ENCODE measurements at places on chromosomes 3 and 15.

GRCh38 chr15:47974724-47975123, 146.1 kb upstream of the SLC24A5 start:
- no peak for DNase-seq

- no peak for DNase-seq
These were observed 33.3 kb upstream of the MRPS22 start for GRCh38 chr3:139310474-139310933.

DNA sequence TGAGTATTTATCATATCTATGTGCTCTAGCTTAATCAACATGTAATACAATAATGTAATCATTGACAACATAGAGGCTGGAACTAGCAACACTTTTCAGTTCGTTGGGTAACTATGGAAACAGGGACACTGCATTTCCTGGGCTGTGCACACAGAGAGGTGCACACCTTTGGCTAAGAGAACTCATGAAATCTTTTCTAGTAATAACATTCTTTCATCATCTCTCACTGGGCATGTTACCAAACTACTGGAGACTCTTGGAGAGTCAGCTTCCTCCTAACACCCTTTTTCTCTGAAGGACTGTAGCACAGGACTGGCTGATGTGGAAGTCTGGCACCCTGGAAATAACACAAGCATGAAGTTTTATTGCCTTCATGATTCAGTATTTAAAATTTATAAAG, 135.6 kb downstream of the KCNMB2 start:
- DNase-seq: no peak

DNA sequence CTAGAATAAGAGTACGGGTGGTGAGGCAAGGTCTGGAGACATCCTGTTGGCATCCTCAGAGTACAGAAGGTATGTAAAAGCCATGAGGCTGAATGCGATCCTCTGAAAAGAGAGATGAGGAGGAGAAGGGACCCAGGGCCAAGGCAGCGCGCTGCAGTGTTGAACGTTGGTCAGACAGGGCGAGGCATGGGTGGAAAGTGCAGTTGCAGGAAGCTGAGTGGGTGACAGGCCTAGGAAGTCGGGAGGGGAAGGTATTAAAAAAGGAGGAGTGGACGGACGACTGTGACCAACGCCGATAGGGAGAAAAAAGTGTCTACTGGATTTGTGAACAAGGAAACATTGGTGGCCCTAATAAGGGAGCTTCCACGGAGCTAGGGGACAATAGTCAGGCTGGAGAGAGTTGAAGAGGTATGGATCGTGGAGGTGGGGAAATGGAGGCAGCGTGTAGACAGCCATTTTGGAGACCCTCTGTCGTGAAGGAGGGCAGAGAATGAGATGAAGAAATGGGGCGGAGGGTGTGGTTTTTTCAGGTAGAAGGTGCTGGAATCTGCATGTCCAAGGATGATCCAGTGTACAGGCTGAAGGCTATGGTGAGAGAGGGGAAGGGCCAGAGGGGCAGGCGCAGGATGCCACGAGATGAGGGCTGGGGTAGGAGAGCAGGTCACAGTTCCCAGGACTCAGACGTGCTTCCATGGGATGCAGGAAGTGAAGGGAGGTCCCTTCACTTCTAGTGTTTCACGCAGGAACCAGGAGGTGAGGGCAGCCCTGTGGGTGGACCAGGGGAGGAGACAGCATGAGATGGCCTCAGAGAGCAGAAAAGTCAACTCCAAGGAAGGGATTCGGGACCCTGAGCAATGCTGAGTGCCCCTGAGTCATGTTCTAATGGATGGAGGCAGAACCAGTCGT, 115.9 kb downstream of the ASB7 start:
- no peak for DNase-seq

DNA sequence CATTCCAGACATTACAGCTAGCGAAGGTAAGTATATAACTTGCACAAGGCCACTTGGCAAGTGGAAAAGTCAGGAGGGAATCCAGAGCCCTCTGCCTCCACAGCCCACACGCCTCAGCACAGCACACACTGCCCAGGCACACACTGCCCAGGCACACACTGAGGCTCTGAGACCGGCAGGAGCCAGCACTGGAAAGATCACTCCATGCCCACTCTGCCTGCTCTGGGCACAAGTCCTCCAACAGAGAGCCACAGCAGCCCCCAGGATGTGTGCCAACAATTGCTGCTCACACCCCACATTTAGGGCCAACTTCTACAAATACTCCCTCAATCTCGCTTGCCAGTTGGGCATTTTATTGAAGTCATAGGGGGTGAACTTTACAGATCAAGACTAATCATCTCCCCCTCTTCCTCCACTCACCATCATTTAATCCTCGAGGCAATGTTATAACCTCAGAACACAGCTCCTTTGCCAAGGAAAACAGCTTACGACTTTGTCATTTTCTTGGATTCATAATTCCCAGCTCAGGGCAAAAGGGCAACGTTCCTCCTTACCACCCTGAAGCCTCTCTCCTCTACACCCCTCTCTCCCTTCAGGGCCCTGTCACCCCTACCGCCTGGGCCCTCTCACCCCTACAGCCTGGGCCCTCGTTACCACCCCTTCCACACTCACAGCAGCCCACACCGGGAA, 53.0 kb upstream of the TPM1 start:
- DNase-seq: no peak

- DNase-seq: no peak
These were observed 101.9 kb upstream of the GALNT15 start for GRCh38 chr3:16072420-16073110.

GRCh38 chr15:101056366-101057334, 137.5 kb downstream of the LRRK1 start:
- no peak for DNase-seq

GRCh38 chr3:45592405-45592804, 2.1 kb upstream of the LIMD1 start:
- no peak for DNase-seq

GRCh38 chr3:102826636-102827035, 391.8 kb downstream of the ZPLD1 start:
- no peak for DNase-seq

DNA sequence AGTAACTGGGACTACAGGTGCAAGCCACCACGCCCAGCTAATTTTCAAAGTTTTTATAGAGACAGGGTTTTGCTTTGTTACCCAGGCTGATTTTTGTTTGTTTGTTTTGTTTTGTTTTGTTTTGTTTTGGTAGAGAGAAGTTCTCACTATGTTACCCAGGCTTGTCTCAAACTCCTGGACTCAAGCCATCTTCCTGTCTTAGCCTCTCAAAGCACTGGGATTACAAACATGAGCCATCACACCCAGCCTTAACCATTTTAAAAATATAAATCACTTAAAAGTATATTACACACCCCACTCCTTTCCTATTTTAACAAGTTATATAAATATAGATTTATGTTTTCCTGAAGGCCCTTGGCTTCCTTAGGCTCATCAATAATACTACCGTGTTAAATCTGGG, 6.5 kb upstream of the DYNC1LI1 start:
- no peak for DNase-seq

- DNase-seq: no peak
These were observed 43.7 kb downstream of the PCSK6 start for GRCh38 chr15:101445562-101446517.

DNA sequence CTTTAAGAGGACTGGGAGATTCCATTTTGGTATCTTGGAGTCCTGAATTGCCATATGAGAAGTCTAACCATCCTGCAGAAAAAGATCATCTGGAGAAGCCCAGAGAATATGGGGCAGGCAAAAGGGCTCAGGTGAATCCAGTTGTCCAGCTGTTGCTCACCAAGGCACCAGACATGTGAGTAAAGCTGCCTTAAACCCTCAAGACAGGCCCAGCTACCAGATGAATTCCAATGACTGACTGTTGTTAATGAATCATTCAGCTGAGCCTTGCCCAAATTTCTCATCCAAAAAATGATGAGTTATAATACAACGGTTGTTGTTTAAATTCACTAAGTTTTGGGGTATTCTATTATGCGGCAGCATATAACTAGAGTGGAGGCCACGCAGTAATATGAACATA, 22.0 kb upstream of the NANOGP8 start:
- DNase-seq: no peak

DNA sequence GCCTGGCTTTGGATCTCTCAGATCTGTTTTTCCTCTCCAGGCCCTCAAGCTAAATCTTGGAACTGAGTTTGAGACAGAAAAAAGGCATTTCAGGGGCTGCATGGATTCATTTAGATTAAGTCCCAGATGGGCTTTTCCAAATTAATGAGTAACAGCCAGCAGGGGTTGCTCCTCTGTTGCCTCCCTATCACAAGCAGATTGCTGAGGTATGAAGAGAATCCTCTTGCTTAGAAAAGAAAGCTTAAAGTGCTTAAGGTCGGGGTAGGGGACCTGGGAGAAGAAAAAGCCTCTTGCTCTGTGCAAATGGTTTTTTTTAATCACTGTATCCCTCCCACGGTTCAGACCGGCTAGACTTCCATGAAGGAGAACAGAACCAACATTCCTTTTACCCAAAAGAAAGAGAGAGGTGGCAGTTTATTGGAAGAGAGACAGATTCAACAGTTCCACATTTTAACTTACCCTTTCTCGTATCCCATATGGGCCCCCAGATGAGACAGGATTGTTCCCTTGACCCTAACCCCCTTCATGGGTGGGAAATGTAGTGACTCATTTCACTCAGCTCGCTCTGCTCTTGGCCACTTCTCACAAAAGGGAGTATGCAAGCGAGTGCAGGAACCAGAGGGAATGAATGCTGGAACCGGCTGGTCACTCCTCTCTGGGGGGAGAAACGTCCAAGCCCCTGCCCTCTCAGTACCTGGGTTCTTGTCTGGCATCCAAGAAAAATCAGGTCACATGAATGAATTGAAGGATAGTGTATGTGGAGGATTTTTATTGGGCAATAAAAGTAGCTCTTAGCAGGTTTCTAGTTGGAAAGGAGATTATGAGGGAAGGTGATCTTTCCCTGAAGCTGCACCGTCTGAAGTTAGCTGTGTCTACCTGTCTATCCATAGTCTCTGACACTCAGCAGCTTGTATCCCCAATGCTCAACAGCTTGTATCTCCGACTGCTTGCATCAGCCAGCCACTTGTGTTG, 745.2 kb downstream of the SI start:
- no peak for DNase-seq

- DNase-seq: no peak
These were observed 12.8 kb upstream of the CSRNP1 start for GRCh38 chr3:39166134-39166710.

GRCh38 chr3:86867982-86868381, 123.0 kb downstream of the VGLL3 start:
- no peak for DNase-seq

- DNase-seq: no peak
These were observed 107.2 kb upstream of the MME start for GRCh38 chr3:154972951-154973350.

DNA sequence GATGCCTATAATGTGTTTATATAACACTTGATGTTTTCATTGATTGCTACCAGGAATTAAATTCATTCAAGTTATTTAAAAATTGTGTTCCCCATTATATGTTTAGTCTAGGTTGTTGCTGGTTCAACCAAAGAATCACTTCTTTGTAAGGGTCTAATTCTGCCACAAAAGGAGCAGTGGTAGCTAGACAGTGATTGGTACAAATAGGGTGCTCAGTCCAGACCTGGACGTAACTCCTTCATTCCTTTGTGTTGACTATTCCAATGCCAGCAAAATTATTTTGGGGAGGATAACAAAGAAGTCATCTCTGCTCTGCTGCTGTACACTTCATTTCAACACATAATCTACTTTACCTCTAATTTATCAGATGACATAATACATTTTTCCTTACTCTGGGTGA, 1.2 kb downstream of the CHMP2B start:
- DNase-seq: no peak

- no peak for DNase-seq
These were observed 18.5 kb downstream of the KBTBD8 start for GRCh38 chr3:67016522-67017080.

GRCh38 chr15:66269326-66270090, 16.0 kb upstream of the MEGF11 start:
- no peak for DNase-seq

DNA sequence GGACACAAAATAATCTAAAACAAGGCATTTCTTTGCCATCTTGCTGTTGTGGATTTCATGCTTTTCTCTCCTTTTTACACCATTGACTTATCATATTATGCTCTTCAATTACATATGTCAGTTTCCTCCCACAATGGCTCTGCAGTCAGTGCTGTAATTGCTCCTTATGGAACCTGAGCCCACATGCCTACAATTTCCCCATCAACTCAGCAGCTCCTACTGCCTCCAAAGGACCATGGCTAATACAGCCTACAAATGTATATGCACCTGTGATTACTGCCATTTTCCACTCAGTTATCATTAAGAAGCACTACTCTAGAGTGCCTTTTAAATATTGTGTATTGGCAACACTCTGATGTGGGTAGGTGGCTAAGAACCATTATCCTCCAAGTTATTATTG, 30.8 kb downstream of the RTP4 start:
- DNase-seq: no peak

DNA sequence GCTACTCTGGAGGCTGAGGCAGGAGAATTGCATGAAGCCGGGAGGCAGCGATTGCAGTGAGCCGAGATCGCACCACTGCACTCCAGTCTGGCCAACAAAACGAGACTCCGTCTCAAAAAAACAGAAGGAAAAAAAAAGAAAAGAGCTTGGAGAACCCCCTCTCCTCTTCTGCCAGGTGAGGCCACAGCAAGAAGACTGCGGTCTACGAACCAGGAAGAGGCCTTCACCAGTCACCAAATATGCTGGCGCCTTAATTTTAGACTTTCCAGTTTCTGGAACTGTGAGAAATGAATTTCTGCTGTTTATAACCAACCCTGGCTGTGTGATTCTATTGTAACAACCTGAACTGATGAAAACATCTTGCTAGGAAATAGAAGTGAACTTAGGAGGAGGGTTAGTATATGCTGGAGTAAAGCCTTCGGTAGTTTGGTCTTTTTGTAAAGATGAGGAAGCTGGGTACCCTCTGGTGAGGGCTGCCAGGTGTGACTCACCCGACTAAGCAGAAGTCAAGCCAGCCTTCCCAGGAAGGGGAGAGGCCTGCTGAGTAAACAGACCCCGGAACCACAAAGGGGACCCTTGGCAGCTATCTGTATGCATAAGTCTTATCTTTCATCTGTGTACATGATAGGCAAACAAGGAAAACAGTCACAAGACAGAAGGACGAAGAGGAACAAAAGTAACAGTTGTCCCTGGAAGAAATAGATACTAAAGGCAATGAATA, 78.7 kb downstream of the KLF13 start:
- no peak for DNase-seq

GRCh38 chr3:69092030-69092516, 7.3 kb downstream of the ARL6IP5 start:
- no peak for DNase-seq

DNA sequence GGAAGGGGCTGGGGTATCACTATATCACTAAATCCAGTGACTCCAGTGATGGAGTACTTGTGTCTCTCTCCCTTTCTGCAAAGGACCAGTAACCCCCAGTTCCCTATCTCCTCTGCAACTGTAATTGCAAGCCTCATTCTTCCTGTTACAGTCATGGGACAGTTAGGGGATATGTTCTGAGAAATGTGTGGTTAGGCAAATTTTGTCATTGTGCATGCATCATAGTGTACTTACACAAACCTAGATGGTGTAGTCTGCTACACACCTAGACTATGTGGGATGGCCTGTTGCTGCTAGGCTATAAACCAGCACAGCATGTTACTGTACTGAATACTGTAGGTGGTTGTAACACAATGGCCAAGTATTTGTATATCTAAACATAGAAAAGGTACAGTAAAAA, 2.2 kb downstream of the VPS8 start:
- no peak for DNase-seq

All from WTC11 (cell line).